ENCODE measurements at places on chromosomes 2 and 18.
A peak's percentile ranks its signal among the peaks of the same experiment; 100 is the strongest.

- no peak for DNase-seq
Observed at GRCh38 chr2:3645745-3646389, 12.1 kb upstream of the ALLC start.

- no peak for DNase-seq
Observed at GRCh38 chr2:52292801-52293200, 1260.9 kb upstream of the NRXN1 start.

GRCh38 chr2:48398285-48399002 lies 131.5 kb upstream of the STON1 start:
- DNase-seq: no peak

GRCh38 chr18:58788971-58789875 lies 75.5 kb upstream of the ZNF532 start:
- DNase-seq: no peak

GRCh38 chr2:222945887-222946286 lies 85.1 kb downstream of the ACSL3 start:
- DNase-seq: no peak

- DNase-seq: no peak
Observed at GRCh38 chr2:220053919-220054318, 426.5 kb downstream of the SLC4A3 start.

- no peak for DNase-seq
Observed at GRCh38 chr2:212384027-212384426, 154.6 kb downstream of the ERBB4 start.

GRCh38 chr2:48248251-48248933 lies 281.6 kb upstream of the STON1 start:
- no peak for DNase-seq

- no peak for DNase-seq
Observed at GRCh38 chr2:173631127-173631460, 276.4 kb downstream of the CDCA7 start.

DNA sequence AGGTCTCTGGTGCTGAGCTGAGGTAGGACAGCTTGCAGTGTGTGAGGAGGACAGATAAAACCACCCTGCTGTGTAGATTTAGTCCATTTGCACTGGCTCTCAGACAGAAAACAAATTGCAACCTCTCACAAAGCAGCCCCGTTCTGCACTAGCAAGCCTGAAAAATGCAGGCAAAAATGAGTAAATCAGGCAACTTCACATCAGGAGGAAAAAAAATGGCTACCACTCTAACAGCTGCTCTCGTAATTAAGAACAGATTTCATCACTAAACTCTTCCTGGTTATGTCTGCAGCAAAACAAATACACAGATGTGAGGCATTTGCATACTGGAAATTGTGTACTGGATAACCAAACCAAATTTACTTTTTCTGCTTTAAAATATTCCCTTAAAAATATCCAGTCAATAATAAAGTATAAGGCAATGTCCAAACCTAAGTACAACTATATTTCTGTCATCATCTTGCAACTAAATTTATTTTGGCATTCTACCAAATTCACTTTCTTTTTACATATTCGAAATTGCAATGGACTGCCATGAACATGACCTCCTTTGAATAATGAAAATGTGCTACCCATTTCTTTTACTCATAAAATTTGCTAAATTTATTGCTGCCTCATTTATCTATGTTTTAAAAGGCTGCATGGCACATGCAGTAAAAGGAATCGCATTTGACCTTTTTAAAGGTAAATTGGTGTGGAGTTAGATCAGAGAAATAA lies 157.4 kb downstream of the AFF3 start:
- DNase-seq: no peak

- no peak for DNase-seq
Observed at GRCh38 chr2:184031402-184032147, 566.8 kb upstream of the ZNF804A start.

DNA sequence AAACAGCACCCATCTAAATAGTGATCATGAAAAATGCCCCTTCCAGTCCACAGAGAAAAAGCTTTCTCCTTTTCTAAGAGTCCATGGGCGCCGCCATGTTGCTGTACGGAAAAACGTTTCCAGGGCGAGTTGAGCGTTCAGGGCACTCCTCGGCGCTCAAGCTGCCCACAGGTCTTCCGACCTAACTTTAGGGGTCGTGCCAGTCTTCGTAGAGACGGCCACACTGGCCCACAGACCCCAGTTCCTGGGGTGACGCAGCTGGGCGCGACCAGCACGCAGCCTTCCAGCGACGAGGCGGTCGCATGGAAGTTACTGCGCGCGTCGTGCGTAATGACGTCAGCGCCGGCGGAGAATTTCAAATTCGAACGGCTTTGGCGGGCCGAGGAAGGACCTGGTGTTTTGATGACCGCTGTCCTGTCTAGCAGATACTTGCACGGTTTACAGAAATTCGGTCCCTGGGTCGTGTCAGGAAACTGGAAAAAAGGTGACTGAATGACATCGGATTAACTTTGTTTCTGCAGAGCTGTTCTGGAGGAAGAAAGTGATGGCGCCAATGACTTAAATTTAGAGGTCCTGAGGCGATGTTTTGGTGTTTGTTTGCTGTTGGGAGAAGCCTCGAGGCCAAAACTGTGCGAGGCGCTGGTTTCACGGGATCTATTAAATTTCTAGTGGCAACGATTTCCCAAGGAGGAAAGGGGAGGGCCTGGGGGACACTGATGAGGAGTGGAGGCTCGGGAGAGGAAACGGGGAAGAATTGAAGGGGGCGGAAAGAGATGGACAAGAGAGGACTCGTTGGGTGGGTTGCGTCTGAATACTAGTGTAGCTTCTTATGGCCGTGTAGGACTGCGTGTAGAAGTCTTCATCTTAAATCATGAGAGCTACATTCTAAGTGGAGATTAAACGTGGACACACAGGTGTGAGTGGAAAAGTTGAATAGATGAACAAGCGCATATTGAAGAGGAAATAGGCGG lies at the start of the genes METTL4 and NDC80:
Gene METTL4, minus strand, starts transcription at position 306 of the 971 bp plus-strand sequence. CDS start 4,289 bp downstream, outside the sequence.
Gene NDC80, plus strand, starts transcription at position 358 of the 971 bp plus-strand sequence. CDS start 1,429 bp downstream, outside the sequence.
- DNase-seq: peak; percentile 86

- DNase-seq: no peak
Observed at GRCh38 chr2:128997166-128997866, 678.6 kb upstream of the HS6ST1 start.

DNA sequence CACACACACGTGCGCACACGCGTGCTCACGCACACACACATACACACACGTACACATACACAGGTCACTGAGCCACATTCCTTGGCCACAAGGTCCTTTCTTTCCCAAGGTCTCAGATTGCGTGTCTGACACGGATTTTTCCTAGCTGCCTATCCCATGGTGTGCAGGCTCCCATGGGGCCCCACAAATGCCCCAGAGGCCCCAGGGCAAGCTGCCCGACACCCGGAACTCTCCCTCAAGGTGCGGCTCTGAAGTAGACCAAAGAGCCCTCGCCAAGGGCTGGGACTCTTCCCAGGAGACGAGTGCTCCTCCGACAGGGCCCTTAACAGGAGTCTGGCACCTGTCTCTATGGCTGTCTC lies 46.7 kb downstream of the SDC1 start:
- no peak for DNase-seq

DNA sequence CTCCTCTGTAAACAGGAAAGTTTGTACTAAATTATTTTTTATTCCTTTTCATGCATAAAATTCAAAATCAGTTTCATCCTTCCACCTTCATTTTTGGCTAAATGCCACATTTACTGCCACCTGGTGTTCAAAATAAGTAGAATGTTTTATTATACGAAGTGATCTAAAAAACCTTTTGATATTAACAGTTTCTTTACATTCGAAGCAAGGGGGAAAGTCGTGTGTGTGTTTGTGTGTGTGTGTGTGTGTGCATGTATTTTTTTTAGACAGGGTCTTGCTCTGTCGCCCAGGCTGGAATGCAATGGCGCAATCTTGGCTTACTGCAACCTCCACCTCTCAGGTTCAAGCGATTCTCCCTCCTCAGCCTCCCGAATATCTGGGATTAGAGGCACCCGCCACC lies 9.0 kb upstream of the SCN9A start:
- no peak for DNase-seq

GRCh38 chr2:239278941-239279365 lies 121.9 kb downstream of the HDAC4 start:
- DNase-seq: no peak

DNA sequence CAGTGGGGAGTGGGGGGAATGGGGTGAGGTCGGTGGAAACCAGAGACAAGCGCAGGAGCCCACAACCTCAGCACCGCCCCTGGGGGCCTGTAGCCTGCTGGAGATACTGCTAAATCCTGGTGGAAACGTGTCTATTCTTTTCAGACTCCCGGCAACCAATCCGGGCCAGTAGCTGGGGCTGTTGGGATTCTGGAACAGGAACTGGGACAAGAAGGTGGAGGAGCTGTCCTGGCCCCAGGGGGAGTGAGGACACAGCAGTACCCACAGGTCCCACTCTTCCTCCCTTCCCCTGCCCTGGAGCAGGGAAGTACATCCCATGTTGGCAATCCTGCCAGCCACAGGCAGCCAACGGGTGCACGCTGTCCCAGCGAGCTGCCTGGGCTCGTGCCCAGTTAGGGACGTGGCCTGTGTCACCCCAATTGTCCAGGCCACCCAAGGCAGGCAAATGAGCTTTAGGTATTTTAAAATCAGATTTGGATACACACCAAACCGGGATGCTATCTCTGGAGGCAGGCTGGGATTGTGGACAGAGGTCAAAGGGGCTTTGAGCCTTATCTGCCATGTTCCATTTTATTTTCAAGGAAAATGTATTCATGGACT lies 51.8 kb downstream of the HS1BP3 start:
- no peak for DNase-seq

GRCh38 chr2:102172745-102173144 lies 14.1 kb upstream of the IL1RL2 start:
- DNase-seq: no peak

DNA sequence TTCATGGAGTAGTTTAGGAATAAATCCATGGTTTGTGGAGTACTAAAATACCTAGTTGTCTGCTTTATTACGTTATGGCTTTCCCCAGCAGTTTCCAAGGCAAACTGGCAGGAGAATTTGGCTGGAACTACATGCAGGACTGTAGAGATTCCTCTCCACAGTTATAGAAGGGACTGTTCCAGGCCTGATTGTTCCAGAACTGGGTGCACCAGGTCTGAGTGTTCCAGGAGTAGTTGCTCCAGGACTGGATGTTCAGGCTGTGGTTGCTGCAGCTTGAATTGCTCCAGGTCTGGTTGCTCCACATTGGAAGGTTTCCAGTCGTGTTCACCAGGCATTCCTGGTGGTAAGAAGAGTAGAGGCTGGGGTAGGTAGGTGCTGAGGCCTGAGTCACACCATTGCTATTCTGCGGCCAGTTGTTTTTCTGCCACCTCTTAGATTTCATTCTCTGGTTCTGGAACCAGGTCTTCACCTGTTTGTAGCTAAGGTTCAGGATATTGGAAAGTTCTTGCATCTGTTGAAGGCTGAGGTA lies 28.1 kb downstream of the SGPP2 start:
- no peak for DNase-seq

- DNase-seq: no peak
Observed at GRCh38 chr2:84931384-84931821, 25.9 kb downstream of the TMSB10 start.

- DNase-seq: no peak
Observed at GRCh38 chr2:82641598-82642180, 1817.4 kb downstream of the SUCLG1 start.

GRCh38 chr2:52034706-52035105 lies 1002.8 kb upstream of the NRXN1 start:
- DNase-seq: no peak

- DNase-seq: no peak
Observed at GRCh38 chr2:173607606-173608311, 253.1 kb downstream of the CDCA7 start.

GRCh38 chr2:110140401-110140800 lies 24.8 kb upstream of the MALL start:
- DNase-seq: no peak

DNA sequence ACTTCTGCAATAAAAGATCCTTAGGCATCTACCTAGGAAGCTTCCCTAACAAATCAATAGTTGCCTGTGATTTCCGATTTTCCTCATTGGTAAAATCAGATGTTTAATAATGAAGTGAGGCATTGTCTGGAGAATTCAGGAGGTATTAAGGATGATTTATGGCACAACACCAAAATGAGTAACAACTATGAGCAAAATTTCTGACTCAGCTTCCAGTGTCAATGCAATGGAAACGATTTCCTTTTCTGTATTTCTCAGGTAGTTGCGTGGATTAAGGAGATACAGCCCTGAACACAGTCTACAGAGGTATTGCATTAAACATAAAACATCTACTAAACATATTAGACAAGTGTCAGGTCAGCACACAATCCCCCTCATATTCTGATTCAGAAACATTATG lies 99.5 kb downstream of the EPB41L3 start:
- no peak for DNase-seq

DNA sequence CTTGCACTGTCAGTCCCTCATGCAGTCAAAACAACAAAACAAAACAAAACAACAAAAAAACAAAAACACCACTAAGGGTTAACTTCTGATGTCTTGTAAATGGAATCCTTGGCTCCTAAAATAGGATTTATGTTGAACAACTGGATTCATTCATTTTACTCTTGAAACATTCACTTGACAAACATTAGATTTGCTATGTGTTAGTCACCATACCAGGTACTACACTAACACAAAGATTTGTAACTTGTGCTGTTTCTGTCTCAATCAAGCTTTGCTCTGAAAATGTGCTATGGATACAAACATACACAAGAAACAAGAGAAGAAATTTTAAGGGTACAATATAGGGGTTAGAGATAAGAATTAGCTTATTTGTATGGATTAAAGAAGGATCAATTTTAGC lies 812.8 kb downstream of the LRP1B start:
- no peak for DNase-seq

GRCh38 chr2:62996534-62997186 lies 54.0 kb upstream of the OTX1 start:
- no peak for DNase-seq

- DNase-seq: no peak
Observed at GRCh38 chr2:121124330-121124729, 160.7 kb downstream of the TFCP2L1 start.

DNA sequence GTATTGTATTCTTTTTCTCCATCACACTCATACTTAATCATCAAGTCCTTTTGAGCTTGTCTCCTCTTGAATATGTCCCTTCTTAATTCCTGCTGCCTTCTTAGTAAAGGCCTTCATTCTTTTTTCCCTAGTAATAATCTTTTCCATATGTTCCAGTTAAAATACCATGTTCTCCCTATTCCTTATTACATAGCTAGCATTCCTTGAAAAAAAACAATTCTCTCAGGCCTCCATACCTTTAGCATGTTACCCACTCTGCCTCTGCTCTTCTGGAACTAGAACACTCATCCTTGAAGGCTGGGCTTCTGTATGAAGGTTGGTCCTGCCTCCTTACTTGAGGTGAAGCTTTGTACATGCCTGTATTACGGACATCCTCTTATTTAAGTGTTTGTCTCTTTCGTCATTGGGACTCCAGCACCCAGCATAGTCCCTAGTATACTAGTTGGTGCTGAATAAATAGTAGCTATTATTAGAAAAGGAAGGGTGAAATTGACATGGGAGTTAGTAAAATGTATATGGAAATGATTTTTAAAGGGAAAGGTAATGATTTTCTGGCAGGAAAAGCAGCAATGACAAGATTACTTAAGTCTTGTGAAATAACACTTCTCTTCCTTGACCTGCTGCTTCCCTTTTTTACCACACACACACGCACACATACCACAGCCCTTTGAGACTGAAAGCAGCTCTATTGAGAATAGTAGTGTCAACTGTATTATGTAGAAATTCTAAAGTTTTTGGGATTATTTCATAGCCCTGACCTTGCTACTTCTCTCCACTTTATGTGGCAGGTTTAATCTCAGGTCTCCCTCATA lies 45.6 kb downstream of the REL start:
- no peak for DNase-seq

GRCh38 chr18:59752666-59753065 lies 55.4 kb upstream of the CCBE1 start:
- DNase-seq: no peak
